ENCODE measurements at places on chromosomes 1 and 21. TPM values are rescaled to one million over a fixed set of nuclear protein-coding genes. Genes with fewer than 3 reads are reported as not detected.

DNA sequence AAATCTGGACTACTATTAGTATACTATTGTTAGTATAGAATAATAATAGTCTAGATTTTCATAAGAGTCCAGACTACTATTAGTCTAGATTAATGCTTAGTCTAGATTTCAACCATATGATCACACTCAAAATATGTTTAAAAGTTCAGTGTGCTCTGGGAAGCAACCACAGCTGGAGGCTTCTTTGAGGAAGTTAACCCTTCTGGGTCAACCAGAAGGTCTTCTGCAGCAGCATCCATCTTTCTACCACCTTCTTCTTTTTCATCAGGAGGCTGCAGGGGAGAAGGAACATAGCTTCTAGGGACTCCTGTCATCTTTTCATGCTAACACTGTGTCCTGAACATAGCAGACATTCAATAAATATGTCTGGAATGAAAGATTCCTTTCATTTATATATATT lies 51.2 kb upstream of the DNAJC6 start:
- DNase-seq: no peak

- no peak for DNase-seq
These were observed 53.6 kb downstream of the UBE2T start for GRCh38 chr1:202288177-202288576.

DNA sequence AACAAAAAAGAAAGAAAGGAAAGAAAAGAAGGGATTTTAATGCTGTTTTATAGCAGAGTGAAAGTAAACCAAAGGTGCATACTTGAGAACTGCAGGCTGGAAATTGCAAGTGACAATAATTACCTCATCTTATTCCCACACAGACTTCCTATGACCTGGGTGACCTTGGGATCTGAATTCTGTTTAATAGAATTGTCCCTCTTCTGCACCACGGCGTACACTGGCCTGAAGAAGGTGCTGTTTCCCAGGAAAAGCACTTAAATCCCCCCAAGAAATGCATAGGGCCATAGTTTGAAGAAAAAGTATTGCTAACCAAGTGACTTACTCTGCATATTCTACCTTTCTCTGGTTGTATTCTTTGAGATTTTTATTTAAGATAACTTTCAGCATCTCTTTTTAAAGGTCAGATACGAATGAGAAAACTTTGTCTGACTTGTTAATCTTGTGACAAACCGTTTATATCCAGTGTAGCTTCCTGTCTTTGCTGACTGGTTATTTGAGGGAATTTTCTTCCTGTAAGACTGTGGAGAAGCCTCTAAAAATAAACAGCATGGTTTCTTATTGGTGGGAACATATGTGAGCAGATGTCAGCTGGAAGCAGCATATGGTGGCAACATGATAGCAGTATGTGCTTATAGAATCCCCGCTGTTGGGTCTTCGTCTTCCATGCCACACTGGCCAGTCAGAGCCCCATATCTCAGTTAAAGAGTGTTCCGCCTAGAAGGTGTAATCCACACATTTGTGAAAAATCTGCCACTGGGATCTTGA lies 16.3 kb downstream of the TGFB2 start:
- DNase-seq: peak; percentile 65

- DNase-seq: no peak
These were observed 36.4 kb upstream of the RBBP5 start for GRCh38 chr1:205158048-205158616.

GRCh38 chr21:28159396-28159795 lies 833.3 kb downstream of the LTN1 start:
- no peak for DNase-seq

Gene PGLYRP4
- total RNA-seq: not detected

Gene CD1E
- total RNA-seq: not detected

Gene TBX15
- 5.1 TPM for total RNA-seq

DNA sequence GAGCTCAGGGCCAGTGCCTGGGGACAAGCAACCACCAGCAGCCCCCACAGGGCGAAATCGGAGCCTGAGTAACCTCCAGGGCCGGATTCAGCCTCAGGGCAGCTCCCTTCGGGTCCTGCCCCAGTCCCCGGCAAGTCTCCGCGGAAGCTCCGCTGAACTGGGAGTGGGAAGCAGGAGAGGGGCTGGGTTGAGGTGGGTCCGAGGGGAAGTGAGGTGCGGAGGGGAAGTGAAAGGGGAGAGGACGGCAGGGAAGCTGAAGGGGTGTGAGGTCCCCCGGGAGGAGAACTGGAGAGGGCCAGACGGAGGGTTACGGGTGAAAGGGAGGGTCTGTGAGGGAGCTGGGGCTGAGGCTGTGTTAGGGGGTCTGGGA lies 560 bp downstream of the PADI2 start:
- no peak for DNase-seq

Gene FNDC5
- total RNA-seq: 2.7 TPM

GRCh38 chr1:112470966-112471365 lies 37.8 kb upstream of the WNT2B start:
- no peak for DNase-seq

DNA sequence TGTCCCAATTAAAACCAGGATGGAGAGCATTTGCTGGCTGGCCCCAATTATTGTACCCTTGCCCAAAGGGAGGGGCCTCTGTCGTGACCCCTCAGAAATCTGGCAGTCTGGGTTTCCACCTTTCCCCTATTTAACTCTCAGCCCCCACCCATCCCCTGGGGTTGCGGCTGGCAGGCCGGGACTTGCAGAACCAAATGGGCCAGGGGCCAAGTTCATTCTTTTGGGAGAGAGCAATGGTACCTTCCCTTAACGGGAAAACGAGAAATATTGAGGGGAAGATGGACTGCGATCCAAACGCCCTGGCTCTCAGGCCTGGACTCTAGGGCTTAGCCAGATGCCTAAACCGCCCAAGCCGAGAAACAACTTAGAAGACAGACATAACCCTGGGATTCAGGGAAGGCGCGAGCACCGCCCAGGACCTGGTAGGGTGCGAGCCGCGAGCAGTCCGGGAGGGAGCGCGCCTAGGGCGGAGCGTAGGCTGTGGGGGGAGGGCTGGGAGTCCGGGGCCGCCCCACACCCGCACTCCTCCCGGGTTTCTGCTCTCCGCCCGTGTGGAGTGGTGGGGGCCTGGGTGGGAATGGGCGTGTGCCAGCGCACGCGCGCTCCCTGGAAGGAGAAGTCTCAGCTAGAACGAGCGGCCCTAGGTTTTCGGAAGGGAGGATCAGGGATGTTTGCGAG lies at the start of gene SLC27A3:
Gene SLC27A3, plus strand, starts transcription at position 628 of the 678 bp plus-strand sequence. CDS start 91 bp downstream, outside the sequence.
- peak; percentile 66 for DNase-seq

Gene ACTN2
- 0.34 TPM for total RNA-seq

GRCh38 chr1:231931846-231932454 lies 305.4 kb downstream of the DISC1 start:
- no peak for DNase-seq

- DNase-seq: no peak
These were observed 25.2 kb upstream of the AGO1 start for GRCh38 chr1:35857830-35858229.

Gene HPDL
- not detected for total RNA-seq

DNA sequence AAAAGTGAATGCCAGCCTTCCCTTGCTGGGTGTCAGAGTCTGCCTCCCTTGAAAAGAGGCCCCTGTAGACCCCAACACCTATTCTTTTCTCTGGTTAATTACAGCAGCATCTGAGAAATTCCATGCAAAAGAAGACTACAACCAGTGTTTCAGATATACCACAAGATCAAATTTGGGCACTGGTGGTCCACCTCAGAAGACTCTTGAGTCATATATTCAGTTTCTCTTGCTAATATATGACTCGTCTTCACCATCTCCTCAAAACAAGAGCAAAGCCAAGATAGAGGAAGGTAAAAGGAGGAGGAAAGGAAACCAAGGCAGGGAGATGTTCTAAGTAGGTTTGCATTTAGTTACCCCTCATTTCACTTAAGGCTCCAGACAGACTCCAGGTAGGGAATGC lies 259.9 kb downstream of the ZNF648 start:
- no peak for DNase-seq

DNA sequence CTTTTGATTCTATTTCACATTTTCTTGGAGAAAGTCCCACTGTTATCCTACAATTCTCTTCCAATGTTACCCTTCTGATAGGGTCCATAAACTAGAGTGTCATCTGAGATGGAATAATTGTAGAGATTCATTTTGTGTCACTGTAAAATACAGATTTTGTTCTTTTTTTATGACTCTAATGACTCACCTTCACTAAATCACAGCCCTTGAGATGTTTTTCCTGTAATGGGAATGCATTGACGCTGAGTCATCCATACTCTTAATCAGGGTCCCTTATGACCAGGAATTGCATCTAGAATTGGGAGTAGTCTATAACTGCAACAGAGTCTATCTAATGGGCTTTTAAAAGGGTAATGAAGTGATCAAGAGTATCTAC lies 315.5 kb downstream of the TGFB2 start:
- peak; percentile 84 for DNase-seq

DNA sequence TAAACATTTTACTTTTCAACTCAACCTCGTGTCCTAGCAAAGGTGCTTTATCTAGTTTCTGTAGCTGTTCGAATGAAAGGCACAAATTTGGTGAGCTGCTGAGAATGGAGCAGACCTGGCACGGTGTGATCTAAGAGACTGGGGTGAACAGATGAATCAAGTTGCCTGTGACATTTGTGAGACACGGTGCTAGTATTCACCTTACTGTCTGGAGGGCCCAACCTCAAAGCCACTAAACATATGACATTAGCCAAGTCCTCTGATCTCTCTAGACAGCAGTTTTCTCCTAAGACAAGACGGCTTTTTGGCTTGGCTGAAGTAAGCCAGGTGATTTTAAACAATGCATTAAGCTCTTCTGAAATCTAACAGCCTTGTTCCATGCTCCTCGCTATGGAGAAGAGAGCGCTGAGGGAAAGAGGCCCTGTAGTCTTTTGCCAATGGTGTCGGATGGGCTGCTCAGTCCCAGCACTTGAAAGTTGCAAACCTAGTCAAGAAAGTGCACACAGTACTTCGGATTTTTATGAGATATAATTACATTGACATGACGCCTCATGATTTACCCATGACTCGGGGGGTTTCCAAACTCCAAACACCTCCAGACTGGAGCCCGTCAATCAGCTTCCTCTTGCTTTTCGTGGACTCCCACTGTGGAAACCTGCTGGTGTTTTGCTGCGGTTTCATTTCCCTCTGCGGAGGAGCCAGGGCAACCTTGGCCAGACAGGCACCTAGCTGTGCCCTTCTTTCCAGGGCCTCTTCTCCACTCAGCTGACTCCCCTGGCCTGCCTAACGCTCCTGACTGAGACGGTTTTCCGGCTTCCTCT lies 794 bp upstream of the TOR3A start:
- no peak for DNase-seq

DNA sequence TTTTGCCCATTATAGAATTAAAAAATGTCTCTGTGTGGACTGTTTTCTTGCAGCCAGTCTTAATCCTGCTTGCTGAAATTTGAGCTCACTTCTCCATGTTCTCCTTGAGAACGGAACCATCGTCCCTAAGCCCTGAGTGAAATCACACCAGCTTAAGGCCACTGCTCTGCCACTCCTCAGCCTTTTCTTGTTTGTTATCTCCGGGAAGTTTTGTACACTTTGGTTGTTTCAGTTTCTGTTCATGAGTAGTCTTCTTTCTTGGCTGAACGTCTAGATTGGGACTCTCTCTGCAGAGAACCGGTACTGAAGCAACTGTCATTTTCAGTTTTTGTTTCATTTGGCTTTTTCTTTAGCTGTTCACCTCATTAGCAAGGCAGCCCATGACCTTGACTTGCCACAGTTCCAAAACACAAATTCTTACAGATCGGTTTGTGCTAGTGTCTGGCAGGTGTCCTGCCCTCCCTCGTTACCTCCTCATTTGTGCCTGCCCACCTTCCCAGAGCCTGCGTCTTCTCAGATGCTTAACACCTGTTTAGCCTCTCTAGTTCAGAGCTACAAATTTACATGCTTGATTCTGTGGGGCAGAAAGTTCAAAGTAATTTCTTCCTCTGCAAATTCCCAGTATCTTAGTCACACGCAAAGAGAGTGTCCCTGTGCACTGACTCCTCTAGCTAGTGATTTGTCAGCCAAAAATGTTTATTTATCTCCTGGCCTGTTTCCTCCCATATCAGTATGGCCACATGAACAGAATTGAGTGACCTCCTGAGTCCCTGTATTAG lies 12.4 kb downstream of the PSEN2 start:
- DNase-seq: no peak

DNA sequence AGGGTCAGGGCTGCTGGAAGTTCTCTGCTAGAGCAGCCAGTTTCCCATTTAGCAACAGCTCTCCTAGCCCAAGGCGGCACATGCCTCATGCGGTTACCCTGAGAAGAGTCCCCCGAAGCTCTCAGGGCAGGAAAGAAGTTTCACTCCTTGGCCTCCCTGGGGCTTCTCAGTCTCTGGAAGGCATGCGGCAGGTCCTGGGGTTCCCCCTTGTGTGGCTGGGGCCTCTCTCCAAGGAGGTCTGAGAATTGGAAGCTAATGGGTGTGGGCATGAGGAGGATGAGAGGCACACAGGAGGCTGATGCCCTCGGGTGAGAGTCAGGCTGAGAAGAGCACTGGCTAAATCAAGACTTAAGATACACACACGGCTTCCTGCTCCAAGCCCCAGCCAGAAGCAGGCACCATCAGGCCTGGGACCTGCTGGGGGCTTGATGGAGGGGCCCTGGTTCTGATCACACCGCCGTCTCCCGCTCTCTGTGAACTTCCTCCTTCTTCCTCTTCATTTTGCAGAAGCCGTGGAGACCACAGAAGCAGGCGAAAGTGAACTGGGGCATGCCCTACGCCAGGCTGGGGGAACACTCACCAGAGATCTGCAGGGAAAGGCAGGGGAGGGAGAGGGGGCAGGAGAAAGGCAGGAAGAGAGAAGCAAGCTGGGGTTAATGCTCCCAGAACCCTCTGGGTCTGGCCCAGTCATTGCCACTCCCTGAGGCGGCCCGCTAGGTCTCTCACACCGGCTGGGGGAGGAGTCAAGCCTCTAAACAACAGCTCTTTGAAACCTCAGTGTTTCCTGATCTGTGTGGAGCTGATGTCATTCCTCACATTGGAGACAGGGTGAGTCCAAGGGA lies 15.1 kb downstream of the BLACAT1 start:
- peak; percentile 91 for DNase-seq

Gene SIM2
- 12.9 TPM for total RNA-seq

- DNase-seq: peak; percentile 2
These were observed 3.7 kb downstream of the TRIM46 start for GRCh38 chr1:155177192-155177917.

Gene IQCC
- 3.0 TPM for total RNA-seq

Gene CENPF
- 64.3 TPM for total RNA-seq

DNA sequence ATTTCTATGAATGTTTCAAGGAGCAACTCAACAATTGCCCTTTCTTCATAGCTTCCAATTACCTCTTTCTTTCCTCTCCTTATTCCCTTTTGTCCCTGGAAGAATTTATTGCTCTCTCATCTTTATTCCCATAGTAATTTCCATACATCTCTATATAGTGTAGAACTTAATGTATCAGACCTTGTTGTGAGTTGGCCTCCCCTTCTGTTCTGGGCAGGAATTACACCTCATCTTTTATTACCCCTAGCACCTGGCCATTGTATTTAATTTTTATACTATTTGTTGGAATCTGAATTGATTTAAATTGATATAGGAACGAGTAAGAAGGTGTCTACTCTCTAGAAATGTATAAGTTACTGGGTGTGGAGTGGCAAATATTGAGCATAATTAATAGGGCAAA lies 114.5 kb downstream of the CACHD1 start:
- no peak for DNase-seq

GRCh38 chr1:22096463-22096862 lies 44.0 kb downstream of the CDC42 start:
- DNase-seq: no peak
